Astrocyte of the cerebellum (primary cell): ENCODE measurements at places on chromosomes 4 and X.

GRCh38 chr4:64781737-64782326 is 372.6 kb upstream of the TECRL start:
- DNase-seq: peak; percentile 58

GRCh38 chr4:74440356-74440755 is 4.6 kb upstream of the AREG start:
- no peak for DNase-seq

- no peak for DNase-seq
Measured at GRCh38 chr4:122612540-122612939, 8.3 kb downstream of the IL21 start.

GRCh38 chrX:144335402-144335801 is 451.5 kb downstream of the UBE2NL start:
- DNase-seq: no peak

DNA sequence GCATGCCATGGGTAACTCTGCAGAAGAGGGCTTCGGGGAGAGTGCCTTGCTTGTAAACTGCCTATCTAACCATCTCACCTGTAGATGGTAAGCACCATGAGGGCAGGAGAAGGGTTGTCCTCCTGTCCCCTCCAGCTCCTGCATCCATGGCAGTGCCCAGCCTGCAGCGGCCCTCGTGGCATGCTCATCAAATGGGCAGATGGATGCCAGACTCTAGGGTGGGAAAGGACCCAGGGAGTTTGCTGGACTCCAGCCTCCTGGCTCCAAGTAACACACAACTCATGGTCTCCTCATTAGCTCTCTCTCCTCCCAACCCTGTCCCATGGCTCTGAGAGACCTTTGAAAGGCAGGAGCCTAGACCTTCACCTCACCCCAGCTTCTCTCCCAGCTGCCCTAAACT is 29.7 kb upstream of the CRMP1 start:
- DNase-seq: no peak

DNA sequence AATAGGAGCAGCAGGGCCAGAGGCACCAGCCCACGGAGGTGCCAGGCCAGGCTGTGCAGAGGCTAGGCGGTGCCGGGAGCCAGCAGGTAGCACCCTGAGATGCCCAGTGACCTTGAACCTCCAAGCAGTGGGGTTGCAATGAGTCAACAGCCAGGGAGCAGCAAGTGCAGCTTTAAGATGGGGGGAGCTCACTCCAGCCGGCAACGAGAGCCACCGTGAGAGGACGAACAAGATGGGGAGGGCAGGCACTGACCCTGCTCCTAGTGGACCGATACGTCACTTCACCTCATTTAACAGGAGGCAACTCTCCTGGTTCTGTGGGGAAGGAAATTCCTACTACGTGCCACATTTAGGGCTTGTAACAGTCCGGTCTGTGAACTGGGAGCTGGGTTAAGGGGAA is 4.8 kb downstream of the LETM1 start:
- DNase-seq: no peak

- DNase-seq: peak; percentile 52
Measured at GRCh38 chr4:158729716-158730559, 6.7 kb upstream of the PPID start.

DNA sequence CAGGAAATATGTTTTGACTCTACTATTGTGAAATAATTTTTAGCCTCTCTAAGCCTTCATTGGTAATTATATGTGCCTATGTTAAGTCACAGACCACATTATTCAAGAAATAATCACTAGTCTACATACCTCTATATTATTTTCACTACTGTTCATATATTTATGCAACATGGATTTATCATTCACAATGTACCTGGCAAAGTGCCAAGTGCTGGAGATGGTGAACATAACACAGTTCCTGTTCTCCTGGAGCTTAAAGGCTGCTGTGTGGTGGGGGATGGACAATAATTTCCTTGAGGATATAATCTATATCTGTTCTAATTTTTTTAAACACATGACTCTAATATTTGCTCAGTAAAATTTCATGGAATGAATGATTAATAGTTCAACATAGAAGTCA is 527.7 kb upstream of the CXorf51A start:
- DNase-seq: no peak

DNA sequence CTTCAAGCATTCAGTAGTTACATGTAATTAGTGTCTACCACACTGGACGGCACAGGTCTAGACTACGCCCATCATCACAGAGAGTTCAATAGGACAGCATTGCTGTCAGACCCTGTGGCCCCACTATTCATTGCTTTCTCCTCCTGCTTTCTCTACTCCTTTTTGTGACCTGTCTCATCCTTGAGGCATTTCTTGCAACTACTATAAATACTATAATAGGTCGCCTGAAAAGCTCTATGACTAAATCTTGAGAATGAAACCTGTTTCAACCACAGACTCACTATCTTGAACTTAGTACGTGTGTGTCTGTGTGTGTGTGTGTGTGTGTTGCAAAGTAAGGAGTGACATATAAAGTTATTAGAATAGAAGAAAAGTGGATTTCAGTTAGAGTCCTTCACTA is 252.9 kb upstream of the KLF3 start:
- DNase-seq: no peak

GRCh38 chr4:147864607-147865006 is 132.7 kb downstream of the ARHGAP10 start:
- no peak for DNase-seq

DNA sequence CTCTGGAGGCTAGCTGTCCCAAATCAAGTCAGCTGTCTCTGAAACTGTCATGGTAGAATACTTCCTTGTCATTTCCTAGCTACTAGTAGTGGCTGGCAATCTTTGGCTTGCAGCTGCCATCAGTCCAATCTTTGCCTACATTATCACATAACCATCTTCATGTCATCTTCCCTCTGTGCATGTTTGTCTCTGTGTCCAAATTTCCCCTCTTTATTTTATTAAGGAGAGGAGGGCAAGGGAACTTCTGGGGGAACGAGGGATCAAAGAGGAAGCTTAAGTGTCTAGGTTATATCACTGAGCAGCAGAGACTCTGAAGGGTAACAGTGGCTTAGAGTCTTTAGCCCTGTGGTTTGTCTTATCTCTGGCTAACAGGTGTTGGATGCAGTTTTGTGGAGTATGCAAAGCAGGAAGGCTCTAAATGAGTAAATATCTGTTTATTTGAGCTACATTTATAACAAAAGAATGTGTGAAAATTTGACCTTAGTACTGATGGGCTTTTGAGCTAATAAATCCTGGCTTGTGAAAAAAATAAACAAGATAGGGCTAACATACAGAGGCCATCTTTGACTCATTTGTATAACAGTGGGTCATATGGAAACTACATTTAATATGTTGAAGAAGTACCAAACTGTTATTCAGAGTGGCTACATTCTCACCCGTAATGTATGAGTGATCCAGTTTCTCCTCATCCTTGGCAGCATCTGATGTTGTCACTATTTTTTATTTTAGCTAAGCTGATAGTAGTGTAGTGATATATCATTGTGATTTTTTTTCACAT is 49.4 kb upstream of the ENOX2 start:
- no peak for DNase-seq

DNA sequence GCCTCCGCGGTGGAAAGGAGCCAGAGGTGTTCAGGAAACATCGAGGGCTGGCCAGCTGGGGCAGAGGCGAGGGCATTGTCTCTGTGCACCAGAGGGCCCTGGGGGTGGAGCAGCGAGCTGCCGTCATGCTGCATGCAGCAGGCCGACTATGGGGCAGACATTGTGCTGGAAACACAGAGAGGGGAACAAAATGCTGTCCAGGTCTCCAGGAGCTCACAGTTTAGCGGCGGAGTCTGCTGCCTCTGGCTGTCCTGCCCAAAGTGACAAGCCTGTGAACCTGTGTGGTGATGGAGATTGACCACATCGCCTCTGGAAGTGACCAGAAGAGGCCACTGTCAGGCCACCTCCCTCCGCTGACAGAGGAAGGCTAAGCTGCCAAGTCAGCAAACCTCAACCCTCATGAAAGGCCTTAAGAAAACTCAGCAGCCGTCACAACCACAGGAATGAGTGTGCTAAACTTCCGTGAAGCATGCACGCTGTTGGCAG is 20.1 kb upstream of the SASH3 start:
- peak; percentile 92 for DNase-seq

DNA sequence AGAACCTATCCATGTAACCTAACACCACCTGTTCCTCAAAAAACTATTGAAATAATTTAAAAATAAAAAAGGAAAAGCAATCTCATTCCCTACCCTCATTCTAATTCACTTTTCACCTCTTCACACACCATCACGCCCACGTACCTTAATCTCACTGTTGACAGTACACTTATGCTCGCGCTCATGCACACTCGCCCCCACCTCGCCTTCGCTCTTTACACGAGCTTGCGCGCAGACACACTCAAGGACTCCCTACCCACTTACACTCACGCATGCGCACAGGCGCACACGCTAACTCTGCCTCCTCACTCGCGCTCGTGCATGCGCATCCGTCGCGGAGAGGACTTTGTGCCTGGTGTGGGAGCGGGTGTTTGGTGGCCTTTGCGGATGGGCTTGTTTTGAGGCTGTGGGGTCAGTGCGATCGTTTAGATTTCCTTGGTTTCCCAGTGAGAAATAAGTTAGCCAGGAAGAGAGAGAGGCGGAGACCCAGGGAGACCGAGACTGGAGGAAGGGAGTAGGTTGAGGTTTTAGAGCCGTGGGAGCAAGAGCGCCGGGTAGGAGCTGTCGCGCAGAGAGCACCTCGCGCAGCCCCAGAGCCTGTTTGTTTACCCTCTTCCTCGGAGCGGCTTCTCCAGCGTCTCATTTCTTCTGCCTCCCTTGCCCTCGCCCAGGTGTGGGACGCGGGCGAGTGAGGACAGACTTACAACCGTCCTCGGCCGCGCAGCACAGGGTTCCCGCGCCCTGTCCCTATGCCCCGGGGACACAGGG is 8.1 kb upstream of the GSX2 start:
- DNase-seq: no peak

- no peak for DNase-seq
Measured at GRCh38 chr4:32199639-32200038, 1479.5 kb downstream of the PCDH7 start.

- DNase-seq: no peak
Measured at GRCh38 chr4:84634961-84635360, 52.0 kb downstream of the CDS1 start.

GRCh38 chr4:107721436-107722100 is 1.5 kb upstream of the PAPSS1 start:
- no peak for DNase-seq

DNA sequence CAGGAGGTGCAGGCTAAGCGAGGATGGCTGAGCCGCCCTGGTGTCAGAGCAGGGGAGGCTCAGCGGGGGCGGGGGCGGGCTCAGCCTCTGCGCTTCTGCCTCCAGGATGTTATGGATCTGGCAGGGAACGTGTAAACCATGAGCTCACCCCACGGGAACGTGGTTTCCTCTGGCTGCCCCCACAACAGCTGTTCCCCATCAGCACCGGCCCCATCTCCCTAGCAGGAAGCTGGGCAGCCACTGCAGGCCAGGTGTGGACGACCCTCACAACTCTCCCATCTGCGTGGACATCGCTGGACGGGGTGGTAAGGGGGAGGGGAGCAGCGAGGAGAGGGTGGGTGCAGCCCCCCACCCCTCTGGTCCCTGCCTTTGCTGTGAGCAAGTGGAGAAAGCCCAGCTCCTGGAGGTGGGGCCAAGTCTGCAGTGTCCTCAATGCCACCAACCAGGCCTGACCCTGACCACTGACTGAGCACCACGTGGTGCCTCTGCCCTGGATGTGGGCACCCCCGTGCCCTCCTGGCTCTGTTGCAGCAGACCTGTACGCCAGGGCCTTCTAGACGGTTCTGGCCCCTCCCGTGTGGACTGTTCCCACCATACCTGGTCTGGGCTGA is 28.1 kb upstream of the SPON2 start:
- peak; percentile 59 for DNase-seq

- DNase-seq: no peak
Measured at GRCh38 chrX:119636419-119636818, 30.2 kb upstream of the NKRF start.

DNA sequence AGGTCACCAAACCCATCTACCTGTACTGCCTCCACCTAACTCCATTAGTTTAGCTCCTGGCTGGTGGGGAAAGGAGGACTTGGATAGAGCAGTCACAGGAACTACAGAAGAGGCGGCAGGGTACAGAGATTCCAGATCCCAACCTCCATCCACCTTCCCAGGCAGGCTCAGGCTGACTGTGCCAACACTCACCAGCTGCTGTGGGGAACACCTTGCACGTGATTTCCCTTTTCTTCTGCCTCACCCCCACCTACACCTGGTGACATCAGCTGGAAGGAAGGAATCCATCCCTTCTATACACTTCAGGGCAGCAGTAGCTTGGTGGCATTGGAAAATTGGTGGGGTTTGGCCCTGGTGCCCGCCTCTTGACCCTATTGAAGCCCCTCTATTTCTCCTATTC is 41.5 kb downstream of the EFNB1 start:
- no peak for DNase-seq

- no peak for DNase-seq
Measured at GRCh38 chrX:46898207-46898606, 14.0 kb upstream of the JADE3 start.

DNA sequence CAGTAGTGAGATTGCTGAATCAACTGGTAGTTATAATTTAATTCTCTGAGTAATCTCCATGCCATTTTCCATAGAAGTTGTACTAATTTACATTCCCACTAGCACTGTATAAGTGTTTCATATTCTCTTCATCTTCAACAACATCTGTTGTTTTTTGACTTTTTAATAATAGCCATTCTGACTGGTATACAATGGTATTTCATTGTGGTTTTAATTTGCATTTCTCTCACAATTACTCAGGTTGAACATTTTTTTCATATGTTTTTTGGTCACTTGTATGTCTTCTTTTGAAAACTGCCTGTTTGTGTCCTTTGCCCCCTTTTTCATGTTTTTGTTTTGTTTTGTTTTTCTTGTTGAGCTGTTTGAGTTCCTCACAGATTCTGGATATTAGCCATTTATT is 880.2 kb downstream of the RAPGEF2 start:
- DNase-seq: peak; percentile 6

- DNase-seq: no peak
Measured at GRCh38 chr4:102172341-102172740, 172.9 kb downstream of the SLC39A8 start.

DNA sequence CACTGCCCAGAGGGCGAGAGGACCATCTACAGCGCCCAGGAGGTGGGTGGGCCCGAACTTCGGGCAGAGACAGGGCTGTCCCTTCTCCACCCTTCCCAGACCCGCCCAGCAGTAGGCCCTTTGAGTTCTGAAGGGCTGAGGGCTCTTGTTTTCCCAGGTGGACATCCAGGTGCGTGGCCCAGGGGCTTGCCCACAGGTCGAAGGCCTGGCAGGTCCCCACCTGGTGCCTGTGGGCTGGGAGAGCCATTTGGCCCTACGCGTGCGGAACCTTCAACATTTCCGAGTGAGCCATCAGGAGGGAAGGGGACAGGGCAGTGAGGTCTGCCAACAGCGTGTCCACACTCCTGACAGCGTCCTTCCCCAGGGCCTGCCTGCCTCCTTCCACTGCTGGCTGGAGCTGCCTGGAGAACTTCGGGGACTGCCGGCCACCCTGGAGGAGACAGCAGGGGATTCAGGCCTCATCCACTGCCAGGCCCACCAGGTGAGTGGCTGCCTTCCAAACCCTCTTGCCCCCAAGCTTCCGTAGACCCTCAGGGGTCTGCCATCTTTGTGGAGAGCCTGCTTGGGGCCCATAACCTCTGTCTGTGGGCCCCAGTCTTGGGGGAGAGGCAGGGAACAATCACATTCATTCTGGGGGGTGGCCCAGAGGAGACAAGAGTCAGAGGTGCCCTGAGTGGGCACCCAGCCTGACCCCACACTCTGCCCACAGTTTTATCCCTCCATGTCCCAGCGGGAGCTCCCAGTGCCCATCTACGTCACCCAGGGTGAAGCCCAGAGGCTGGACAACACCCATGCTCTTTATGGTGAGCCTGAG is 6.8 kb downstream of the PLXNB3 start:
- no peak for DNase-seq
